ENCODE measurements at places on chromosomes 3 and 15.

DNA sequence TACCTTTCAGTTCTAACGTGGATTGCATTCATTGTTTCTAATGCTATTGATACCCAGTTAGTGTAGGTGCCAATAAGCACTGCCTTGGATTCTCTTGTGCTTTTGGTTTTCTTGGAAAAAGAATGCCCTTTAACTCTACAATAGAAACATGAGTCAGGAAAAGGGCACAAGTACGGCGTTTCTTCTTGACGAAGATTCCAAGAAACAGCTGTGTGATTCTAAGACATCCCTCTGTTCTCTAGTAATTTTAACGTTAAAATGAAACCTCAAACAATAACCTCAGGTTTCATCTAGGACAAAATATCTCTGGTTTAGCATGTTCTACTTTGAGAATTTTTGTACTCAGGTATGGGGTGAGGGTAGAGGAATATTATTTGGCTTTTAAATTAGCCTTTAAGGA is 540.5 kb upstream of the ATP11B start:
- no peak for DNase-seq
- no peaks in the 10 kb centered on the region for H3K36me3 ChIP-seq
- H3K27me3 ChIP-seq, result no peaks in the 10 kb centered on the region
- H3K27ac ChIP-seq, result no peak overlapping the region

DNA sequence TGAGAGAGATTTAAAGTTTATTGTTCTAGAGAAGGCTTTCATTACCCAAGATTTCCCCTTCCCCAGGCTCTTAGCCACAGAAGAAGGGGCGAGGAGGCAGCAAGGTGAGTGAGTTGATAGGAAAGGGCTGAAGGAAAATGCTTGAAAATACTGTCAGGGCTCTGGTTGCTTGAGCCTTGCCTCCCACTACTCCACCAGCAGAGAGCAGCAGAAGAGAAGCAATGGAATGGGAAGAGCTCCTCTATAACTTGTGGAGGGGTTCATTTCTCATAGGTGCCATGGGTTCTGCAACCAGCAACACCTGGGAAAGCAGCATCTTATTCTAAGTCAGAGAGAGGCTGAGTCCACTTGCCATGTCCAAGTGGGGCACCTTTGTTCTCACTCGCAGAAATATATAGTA is 184.0 kb upstream of the CNTN6 start:
- DNase-seq, result no peak
- H3K27ac ChIP-seq, result no peak overlapping the region
- no peaks in the 10 kb centered on the region for H3K27me3 ChIP-seq

DNA sequence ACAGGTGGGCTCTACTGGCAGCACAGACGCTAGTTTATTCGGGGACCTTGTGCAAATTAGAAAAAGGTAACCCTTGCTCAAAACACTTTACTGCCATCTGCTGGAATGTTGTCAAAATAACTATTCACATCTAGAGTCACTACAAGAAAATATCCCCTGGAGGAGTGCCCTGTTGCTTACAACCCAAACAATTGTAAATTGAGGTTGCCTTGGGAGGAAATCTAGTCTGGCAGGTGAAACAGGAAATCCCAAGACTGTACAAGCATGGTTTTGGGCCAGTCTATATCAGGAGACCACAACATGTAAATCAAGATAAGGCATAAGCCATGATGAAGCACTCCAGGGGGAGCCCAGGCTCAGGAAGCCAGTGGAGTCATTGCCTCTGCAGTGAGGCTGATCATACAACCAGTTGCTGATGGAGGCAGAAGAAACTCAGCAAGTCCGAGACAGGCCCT is 136.8 kb upstream of the ACP3 start:
- peaks cover 7% of the 10 kb centered on the region for H3K4me1 ChIP-seq
- no peak overlapping the region for H3K27ac ChIP-seq
- H3K4me3 ChIP-seq, result no peak overlapping the region
- no peaks in the 10 kb centered on the region for H3K36me3 ChIP-seq

GRCh38 chr3:64267721-64268604 is 42.7 kb upstream of the PRICKLE2 start:
- H3K27me3 ChIP-seq, result no peaks in the 10 kb centered on the region
- H3K36me3 ChIP-seq, result no peaks in the 10 kb centered on the region
- peak; percentile 45 for DNase-seq
- H3K4me1 ChIP-seq, result no peaks in the 10 kb centered on the region

DNA sequence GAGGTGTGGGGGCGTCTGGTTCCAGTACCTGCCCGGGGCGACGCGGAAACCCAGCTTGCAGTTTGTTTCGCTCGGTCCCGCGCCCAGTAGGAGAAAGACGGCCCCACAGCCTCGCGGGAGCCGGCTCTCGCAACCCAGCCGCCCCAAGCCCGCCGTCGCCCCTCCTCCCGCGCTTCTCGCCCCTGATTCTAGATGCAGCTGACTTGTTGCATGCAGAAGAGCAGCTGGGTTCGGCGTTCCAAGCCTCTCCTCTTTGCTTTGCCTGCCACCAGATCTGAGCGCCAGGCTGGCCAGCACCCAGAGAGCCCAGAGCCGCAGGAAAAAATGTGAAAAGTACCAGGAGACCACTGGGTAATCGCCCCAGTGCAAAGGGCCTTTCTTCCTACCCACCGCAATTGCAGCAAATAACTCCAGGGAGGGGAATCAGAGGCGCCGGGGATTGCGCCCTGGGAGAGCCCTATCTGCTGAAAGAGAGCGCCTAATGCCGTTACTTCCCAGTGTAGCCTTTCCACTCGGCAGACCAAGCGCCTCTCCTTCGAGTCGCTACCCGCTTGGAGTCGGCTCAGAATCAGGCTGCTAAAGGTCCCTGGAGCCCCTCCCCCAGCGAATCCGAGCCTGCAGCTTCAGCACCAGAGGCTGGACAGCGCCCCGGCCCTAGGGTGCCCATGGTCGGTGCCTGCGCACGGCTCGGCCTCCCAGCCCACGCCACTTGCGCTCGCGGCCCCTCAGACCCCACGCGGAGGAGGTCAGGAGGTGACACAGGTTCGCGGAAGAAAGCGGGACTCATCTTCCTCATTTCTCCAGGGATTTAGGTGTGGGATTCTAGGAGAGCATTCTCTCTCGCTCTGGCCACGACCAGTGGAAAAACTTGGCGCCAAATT is 15.7 kb upstream of the AEN start:
- no peak overlapping the region for H3K27ac ChIP-seq
- DNase-seq, result peak; percentile 50
- no peaks in the 10 kb centered on the region for H3K36me3 ChIP-seq
- peaks cover 26% of the 10 kb centered on the region for H3K4me1 ChIP-seq
- H3K27me3 ChIP-seq, result peaks cover 42% of the 10 kb centered on the region

DNA sequence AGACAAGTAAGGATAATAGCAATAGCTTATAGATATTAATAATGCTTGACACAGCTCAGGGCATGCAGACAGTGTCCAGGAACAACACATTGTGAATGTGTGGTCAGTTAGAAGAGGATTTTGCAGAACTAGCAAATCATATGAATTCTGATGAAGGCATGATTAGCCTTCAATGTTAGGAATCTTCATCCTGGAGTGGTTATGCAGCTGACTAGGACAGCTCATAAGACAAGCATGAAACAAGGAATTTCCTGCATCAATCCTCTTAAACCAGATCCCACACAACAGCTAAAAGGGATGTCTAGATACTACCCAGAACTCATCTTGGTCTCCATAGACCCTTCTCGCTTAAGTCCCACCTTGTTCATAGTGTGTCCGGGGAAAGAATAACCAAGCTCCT is 499.0 kb upstream of the ATP11B start:
- H3K4me1 ChIP-seq, result no peaks in the 10 kb centered on the region
- no peak overlapping the region for H3K27ac ChIP-seq
- no peak for DNase-seq

DNA sequence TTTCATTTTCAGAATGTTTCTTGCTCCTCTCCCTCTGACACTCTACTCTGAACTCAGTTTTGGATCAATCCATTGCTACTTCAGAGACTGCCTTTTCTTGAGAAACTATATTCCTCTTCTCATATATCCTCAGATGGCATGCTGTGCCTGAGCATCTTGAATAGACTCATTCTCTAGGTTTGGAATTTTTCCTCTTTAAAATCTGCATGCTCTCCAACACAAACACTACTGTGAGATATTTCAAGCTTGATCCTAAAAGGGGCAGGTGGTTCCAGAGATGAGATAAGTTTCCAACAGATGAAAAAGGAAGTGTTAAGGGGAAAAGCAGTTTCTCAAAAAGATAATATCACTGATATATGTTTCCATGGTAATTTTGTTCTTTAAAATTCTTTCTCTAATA is 742.2 kb upstream of the EPHA6 start:
- no peak overlapping the region for H3K4me3 ChIP-seq
- no peak for DNase-seq
- H3K4me1 ChIP-seq, result no peaks in the 10 kb centered on the region
- H3K27ac ChIP-seq, result no peak overlapping the region

Measured in stomach (tissue), 19 donors.